ENCODE measurements at places on chromosomes 4 and X.

- DNase-seq, result no peak
Measured at GRCh38 chr4:24570172-24570571, 14.2 kb downstream of the DHX15 start.

DNA sequence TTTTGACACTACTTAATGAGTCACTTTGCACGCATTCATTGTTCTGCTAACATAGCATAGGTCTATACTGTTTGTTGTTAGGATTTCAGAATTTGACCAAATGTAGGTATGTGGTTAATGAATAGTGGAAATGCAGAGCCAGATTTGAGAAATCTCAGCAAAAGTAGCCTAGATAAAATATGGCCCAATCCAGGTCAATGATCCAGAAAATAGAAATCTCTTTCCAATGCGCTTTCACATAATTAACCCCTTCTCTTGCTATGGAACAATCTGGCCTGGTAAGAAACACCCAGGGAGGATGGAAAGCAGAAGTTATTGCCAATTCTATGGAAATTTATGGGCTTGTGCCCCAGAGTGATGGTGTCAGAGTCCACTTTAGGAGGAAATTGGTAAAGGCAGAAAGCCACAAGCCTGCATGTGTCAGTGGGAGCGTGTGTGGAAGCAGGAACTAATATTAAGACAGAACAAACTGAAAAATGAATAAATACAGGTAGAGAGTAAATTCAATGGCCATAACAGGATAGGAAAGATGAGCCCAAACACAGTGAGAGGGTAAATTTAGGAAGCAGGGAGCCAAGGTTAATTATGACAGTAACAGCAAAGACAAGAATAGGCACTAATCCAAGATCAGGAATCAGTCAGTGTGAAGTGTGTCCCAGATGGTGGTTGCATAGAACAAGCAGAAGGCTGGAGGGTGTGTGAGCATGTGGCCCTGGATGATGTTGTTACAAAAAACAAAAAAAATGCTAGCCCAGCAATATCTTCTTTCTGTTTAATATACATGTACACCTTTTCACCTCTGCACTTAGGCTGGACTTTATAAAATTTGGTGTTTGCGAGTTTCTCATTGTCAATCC lies 102.9 kb downstream of the SYTL5 start:
- DNase-seq, result no peak

DNA sequence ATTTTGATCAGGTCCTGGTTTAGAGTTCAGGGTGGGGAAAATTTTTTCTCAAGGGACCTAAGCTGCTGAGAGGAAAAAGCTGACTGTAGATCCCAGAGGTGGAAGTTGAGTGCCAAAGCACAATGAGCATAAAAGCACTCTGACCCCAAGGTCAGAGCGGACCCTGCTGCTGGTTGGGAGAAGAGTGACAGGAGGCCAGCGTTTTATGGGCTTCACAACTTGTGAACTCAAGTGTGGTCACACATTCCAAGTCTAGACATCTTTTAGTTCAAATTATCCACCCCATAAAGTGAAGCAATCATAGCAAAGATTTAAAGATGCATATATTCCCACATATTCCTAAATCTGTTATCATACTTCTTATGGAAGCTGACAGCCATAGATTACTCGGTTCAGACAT lies 220.3 kb downstream of the CHIC2 start:
- no peak for DNase-seq

GRCh38 chr4:15653864-15654592 lies 1.1 kb downstream of the FBXL5 start:
- DNase-seq, result no peak

DNA sequence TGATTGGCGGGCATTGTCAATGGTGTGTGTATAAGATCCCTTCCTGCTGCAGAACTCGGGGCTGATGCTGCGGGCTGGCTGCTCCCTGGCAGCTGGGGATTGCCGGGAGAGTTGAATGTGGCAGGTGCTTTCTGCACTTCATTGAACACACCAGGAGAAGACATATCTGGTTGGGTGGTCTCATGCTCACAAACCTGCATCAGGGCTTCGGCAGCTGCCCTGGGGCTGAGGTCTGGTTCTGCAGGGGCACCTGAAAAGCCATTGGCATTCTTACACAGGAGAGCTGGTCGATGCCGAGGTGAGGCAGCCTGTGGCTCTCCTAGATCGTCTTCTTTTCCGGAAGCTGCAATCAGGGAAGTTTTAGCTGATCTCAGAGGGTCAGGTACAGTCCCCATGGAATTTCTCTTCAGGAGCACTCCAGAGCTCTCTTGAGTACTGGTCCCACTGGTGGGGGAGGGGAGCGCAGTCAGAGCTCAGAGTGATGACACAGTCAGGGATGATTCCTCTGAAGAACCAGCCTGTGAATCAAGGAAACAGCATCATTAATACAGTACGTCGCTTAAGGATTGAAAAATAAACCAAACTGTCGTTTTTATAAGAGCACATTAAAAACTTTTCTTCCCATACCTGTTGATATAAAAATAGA lies 57.8 kb downstream of the GPRIN3 start:
- no peak for DNase-seq

GRCh38 chr4:106109929-106110328 lies 206.1 kb downstream of the TBCK start:
- no peak for DNase-seq
